ENCODE measurements at places on chromosomes 7 and 10.

- no peak for DNase-seq
Measured at GRCh38 chr10:29714096-29714874, 79.5 kb upstream of the SVIL start.

- no peak for DNase-seq
Measured at GRCh38 chr7:85322252-85322651, 135.4 kb upstream of the SEMA3D start.

GRCh38 chr10:76306856-76307255 is 875.4 kb downstream of the LRMDA start:
- no peak for DNase-seq

GRCh38 chr10:73905256-73906020 is 5.5 kb upstream of the PLAU start:
- DNase-seq: no peak

- DNase-seq: no peak
Measured at GRCh38 chr7:2811476-2812113, 32.5 kb downstream of the GNA12 start.

DNA sequence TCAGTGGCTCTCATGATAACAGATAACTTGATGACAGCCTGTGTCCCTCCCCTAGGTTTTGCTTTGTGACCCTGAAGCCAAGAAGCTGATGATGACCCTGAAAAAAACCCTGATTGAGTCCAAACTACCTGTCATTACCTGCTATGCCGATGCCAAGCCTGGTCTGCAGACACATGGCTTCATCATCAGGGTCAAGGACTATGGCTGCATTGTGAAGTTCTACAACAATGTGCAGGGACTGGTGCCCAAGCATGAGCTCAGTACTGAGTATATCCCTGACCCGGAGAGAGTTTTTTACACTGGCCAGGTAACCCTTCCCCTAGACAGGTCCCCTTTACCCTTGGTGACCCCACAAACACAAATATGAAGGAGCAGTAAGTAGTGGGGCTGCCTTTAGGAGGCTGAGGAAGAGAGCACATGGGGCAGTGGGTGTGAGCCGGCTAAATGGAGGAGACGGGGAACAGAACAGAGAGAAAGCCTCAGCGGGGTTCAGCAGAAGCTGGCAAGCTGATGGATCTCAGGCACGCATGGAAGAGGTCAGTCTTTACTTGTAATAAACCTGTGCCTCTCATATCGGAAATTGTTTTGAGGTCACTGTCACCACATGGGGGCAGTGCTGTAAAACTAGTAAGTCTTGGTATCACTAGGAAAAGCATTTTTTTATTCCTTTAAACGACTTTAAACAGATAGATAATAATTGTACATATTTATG is 20.2 kb downstream of the PDCD11 start:
- DNase-seq: peak; percentile 81

- DNase-seq: no peak
Measured at GRCh38 chr7:127832592-127832991, 180.6 kb downstream of the SND1 start.

DNA sequence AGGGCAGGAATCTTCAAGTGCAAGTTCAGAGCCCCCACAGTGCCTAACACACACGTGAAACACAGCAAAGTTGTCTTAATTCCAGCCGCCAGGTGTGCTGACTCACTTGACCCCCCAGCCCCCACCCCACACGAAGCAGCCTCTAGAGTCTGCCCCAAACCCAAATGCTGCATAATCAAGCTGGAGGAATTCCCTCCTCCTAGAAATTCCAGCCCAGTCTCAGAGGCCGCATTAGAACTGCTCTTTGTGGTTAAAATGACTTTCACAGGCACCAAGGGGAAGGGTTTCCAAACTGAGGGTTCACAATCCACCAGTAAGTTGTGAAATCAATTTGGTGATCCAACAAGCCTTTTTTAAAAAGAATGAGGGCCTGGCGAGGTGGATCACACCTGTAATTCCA is 67.0 kb upstream of the PLXNA4 start:
- no peak for DNase-seq

Data from Ammon's horn (tissue), 1 donor.